ENCODE measurements at places on chromosomes 1 and 21. TPM values are rescaled to one million over a fixed set of nuclear protein-coding genes. Genes with fewer than 3 reads are reported as not detected.

Gene CRYAA
- not detected for polyA plus RNA-seq

Gene S100A14
- polyA plus RNA-seq, result not detected

Gene NBPF20
- 0.07 TPM for polyA plus RNA-seq

Gene PRRC2C
- 82.0 TPM for polyA plus RNA-seq

Gene LENEP
- not detected for polyA plus RNA-seq

Gene NTRK1
- polyA plus RNA-seq, result not detected

Gene INKA2
- polyA plus RNA-seq, result 2.1 TPM

Gene F11R
- 0.10 TPM for polyA plus RNA-seq

Gene CBR3
- polyA plus RNA-seq, result 2.6 TPM

Gene AGO1
- 1.1 TPM for polyA plus RNA-seq

Gene PDE4DIP
- 217 TPM for polyA plus RNA-seq

Gene FMO4
- not detected for polyA plus RNA-seq

Gene APH1A
- 0.98 TPM for polyA plus RNA-seq

Gene OVAAL
- polyA plus RNA-seq, result not detected
